ENCODE measurements at places on chromosomes 5 and 9. TPM values are rescaled to one million over a fixed set of nuclear protein-coding genes. Genes with fewer than 3 reads are reported as not detected.

Gene SLC22A4
- total RNA-seq: not detected

Gene GPR107
- total RNA-seq: 21.3 TPM

Gene WNK2
- total RNA-seq: 0.82 TPM

Gene PCDHB8
- not detected for total RNA-seq

Gene RAB3C
- not detected for total RNA-seq

Gene PLCXD3
- total RNA-seq: 0.06 TPM

Gene PCDHGC3
- total RNA-seq: 0.22 TPM

Gene TTC23L
- total RNA-seq: 0.64 TPM

Gene TRAF1
- 67.6 TPM for total RNA-seq

Gene IFNA2
- total RNA-seq: not detected

Gene LHX6
- not detected for total RNA-seq

Gene DHFR
- total RNA-seq: 9.3 TPM

Gene ADAMTSL1
- total RNA-seq: 0.10 TPM

Gene TAS2R1
- total RNA-seq: not detected

Gene PTPN3
- 0.10 TPM for total RNA-seq

Gene SPINK6
- total RNA-seq: not detected

Gene DAPK1
- 1.7 TPM for total RNA-seq

Gene GDA
- total RNA-seq: 0.15 TPM

Gene ENTPD8
- not detected for total RNA-seq

Gene CDC23
- 14.8 TPM for total RNA-seq

Gene HMMR
- 0.84 TPM for total RNA-seq

Gene HAVCR1
- 5.4 TPM for total RNA-seq

Gene KIF4B
- total RNA-seq: not detected

Gene CARD9
- total RNA-seq: 0.47 TPM

Gene INSL6
- total RNA-seq: not detected

Gene HINT2
- 28.5 TPM for total RNA-seq

Gene PCDHB11
- total RNA-seq: not detected

Gene HRCT1
- total RNA-seq: not detected

Gene HACD4
- total RNA-seq: 9.6 TPM

Gene OR1J1
- not detected for total RNA-seq

Gene CCL27
- total RNA-seq: not detected

Gene CATSPER3
- total RNA-seq: 1.1 TPM

Gene C9orf43
- total RNA-seq: 1.1 TPM

Gene PDE4D
- total RNA-seq: 136 TPM

Gene IFNA13
- not detected for total RNA-seq
